ENCODE measurements at places on chromosomes 2 and 18.

DNA sequence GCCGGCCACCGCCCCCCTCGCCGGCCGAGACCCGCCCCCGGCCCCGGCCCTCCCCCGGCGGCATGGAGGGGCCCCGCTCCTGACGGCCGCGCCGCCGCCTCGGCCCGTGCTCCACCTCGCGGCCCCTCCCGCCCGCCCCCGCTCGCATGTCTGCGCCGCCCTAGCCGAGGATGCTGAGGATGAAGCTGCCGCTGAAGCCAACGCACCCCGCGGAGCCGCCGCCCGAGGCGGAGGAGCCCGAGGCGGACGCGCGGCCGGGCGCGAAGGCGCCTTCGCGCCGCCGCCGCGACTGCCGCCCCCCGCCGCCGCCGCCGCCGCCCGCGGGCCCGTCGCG, 397 bp downstream of the ZCCHC2 start:
- no peak for DNase-seq

DNA sequence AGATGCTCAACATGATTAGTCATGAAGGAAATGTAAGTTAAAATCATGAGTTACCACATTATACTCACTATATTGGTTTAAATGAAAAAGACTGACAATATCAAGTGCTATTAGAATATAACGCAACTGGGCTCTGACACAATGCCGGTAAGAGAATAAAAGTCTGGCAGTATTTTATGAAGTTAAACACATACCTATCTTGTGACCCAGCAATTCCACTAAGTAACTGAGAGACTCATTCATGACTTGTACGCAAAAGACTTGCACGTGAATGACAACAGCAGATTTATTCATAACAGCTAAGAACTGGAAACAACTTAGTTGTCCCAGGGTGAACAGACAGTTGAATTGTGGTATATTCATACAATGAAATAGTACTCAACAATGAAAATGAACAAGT, 342.1 kb downstream of the SLC4A3 start:
- no peak for DNase-seq

GRCh38 chr2:101619191-101619591, 78.3 kb upstream of the MAP4K4 start:
- DNase-seq: no peak

GRCh38 chr2:154974041-154974440, 275.5 kb downstream of the KCNJ3 start:
- DNase-seq: no peak

DNA sequence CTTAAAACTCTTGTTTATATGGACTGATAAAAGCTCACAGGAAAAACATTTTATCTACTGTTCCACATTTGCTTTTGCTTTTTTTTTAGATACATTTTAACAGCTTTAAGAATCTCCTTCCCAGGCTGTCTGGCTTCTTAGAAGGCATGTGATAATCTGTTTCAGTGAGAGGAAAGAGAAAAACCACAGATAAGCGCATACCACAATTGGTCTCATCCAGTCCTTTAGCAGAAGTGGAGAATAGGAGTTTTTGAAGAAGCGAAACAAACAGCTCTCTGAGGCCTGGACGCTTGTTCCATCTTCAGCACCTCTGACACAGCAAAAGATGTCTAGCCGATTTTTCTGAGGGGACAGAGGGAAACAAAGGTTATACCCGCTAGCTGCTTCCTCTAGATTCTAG, 37.6 kb downstream of the RMC1 start:
- DNase-seq: no peak

DNA sequence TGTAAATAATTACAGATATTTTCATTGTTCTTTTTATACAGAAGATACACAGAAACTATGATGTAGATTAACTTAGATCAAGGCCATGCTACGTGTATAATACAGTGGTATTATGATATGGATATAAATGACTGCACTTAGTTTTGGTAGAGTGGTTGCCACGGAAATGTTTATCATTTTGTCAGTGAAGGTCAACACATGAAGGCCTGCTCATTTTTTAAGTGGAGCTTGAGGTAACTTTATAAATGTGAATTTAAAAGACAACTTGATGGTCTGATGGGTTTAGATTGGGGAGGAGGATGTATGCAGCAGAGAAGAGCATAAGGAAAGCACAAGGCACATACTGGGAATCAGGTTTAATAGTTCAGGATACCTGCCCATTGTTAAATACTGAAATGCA, 14.4 kb upstream of the BBS5 start:
- DNase-seq: no peak

DNA sequence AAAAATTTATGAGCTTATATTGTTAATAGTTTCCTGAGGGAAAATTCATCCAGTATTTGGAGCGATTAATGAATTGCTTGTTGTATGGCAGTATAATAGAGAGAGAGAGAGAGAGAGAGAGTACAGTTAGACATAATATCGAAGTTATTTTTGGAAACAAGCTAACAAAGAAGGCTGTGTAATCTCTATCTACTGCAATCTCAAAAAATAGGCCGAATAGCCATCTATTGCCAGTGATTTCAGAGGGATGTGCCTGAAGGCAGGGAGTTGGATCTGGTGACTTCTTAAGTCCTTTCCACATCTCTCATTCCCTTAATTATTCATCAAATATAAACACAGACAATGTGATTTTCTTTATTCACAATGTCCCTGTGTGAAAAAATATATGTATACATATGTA, 433.1 kb upstream of the RAB12 start:
- no peak for DNase-seq

GRCh38 chr2:29810956-29811355, 110.4 kb downstream of the ALK start:
- no peak for DNase-seq

- no peak for DNase-seq
Observed at GRCh38 chr18:3526421-3527354, 76.7 kb downstream of the TGIF1 start.

DNA sequence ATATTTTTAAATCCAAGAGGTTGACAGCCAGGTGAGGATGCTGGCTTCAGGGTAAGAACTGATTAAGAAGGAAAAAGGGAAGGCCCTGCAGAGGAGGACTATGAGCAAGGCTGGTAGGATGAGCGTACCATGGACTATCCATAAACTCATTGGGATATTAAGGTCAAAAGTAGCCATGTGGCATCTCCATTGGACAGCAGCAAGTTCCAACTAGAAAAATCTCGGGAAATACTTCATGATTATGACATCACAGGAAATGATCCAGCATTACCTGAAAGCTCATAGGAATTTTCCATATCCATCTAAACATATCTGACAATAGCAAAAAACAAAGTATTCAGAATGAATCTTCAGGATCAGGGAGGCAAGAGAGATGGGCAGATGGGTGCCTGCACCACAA, 34.2 kb downstream of the TGFA start:
- no peak for DNase-seq

DNA sequence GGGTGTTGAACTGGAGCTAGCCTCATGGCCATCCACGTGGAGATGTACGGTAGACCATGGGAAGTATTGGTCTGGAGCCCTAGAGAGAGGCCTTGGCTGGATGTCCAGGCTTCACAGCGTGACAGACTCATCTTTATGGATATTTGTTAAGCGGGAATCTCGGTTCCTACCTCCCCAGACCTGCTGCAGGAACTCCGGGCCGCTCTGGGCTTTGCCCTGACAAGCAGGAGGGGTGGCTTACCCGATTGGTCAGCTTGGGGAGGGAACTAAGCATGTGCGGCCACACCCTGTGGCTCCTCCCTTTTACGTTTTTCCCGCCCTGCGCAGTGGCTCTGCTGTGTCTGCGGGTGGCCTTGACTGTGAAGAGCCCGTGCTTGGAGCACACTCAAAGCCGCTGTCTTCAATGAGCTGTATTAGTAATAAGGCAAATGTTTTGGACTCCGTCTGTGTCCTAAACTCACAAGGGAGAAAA, 52.3 kb downstream of the PAPOLG start:
- no peak for DNase-seq

DNA sequence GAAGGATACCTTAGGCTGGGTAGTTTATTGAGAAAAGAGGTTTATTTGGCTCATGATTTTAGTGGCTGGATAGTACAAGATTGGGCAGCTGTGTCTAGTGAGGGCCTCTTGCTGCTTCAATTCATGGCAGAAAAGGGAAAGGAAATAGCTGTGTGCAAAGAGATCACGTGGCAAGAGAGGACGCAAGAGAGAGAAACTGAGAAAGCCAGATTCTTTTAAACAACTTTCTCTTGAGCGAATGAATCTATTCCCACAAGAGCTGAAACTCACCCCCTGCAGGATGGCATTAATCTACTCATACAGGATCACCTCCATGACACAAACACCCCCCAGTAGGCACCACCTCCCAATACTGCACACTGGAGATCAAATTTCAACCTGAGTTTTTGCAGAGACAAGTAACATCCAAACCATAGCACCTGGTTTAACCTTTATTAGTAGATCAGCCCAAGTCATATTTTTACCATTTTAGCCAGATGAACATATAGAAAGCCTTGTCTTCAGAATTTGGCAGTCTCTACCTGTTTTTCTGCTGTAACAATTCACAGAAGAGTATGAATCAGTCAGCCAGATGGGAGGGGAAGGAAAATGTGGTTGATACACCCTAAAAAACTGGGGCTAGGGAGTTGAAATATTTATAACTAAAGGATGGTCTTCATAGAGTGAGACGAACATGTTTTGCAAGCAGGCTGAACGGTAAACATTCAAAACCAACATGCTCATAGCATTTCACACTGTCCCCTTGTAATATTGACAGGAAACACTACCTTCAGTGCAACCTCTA, 73.9 kb upstream of the NCKAP5 start:
- no peak for DNase-seq

GRCh38 chr2:209970271-209970670, 32.2 kb upstream of the RPE start:
- no peak for DNase-seq

DNA sequence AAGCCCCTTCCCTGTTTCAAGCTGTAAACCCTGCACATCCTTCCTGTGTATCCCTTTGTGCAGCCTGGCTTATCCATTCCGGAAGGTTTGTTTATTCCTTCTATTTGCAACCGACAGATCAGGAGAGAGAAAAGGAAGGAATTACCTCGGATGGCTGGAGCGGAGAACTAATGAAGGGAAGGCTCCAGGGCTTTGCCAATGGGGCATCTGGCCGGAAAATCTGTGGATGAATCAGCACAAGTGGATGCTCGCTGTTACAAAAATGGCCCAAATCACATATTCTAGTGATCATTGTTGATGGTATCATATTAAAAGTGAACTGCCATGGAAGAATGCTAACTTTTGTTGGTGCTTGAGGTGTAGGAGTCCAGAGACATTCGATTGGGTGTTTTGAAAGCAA, 97.1 kb downstream of the AQP4 start:
- no peak for DNase-seq

DNA sequence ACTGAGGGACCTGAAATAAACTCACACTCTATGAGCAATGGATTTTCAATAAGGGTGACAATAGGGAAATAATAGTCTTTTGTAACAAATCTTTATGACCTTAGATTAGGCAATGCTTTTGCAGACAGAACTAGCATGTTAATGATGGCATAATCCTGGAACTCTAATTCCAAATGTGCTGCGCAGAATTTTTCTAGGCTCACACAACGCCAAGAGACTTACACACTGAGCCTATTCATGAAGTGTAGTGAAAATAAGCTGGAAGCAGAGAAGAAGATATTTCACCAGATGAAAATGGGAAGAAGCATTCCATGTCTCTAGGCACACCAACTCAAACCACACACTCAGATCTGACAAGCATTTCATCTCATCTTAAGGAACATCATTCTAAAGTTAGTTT, 178.5 kb downstream of the L3MBTL4 start:
- no peak for DNase-seq

- no peak for DNase-seq
Observed at GRCh38 chr2:2717406-2717805, 386.3 kb upstream of the MYT1L start.

DNA sequence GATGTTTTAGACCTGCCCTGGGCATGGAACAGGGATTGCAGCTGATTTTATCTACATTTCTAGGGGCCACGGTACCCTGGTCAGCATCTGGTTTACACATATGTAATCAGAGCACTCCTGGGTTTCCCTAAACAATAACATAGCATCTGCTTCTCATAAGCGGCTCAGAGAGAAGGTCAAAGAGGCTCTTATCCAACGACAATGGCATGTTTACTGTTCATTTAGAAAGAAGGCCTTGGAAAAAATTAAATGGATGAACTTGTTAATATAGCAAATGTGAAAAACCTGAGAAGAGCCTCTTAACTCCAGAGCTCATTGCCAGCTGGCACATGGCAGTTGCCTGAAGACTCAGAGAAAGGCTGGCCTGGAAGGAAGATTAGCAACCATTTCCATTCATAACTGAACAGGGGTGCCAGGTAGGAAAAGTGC, 202.8 kb upstream of the THUMPD2 start:
- DNase-seq: no peak

- DNase-seq: no peak
Observed at GRCh38 chr2:224217962-224218347, 178.9 kb upstream of the SERPINE2 start.

GRCh38 chr2:202495230-202495604, 119.1 kb downstream of the BMPR2 start:
- DNase-seq: no peak

DNA sequence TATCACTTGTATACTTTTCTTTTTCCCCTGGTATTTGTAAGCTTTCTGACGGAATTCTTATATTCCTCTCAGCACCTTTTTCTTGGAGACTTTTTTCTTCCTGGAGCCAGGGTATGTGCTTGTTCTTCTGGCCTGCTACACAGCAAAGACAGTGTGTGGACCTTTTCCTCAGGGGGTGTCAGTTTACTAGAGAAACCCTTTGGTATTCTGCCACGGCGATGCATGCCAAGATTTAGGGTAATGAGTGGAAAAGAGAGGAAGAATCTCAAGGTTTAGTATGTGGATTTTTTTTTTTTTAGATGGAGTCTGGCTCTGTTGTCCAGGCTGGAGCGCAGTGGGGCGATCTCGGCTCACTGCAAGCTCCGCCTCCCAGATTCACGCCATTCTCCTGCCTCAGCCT, 152.2 kb downstream of the PHLPP1 start:
- DNase-seq: no peak

- no peak for DNase-seq
Observed at GRCh38 chr2:215828528-215829184, 184.7 kb downstream of the MREG start.

DNA sequence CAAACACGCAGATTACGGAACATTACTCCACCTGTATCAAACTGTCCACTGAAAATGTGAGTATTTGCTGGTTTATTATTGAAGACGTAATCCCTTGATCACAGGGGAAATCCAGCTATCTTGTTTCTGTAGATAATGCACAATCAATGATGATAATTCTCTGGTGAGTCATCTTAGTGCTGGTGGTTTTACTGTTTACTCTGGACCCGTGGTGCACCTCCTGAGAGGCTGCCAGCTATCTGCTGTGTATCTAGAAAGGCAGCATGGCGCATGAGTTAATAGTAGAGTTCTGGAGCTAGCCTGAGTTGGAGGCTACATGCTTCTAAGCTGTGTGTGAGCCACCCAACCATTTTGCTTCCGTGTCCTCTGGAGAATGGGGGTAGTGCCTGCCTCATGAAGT, 6.5 kb downstream of the NCAPH start:
- DNase-seq: peak; percentile 36

DNA sequence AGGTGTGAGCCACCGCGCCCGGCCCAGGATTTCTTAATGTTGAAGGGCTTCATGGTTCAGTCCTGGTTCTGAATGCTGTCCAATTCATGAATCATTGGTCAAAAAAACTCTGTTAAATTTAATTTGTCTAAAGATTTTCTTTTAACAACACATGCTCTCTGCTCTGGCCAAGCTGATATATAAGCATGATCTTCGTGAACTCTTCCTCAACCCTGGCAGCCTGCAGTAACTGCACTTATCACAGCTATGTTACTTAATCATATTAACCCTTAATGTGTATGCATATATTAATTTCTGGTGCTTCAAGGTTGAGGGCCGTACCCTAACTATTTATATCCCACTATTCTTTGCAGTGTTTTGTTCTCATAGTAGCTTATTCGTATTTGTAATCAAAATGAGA, 29.4 kb upstream of the FRZB start:
- no peak for DNase-seq
